NCI-H1930 (cell line): ENCODE measurements at places on chromosomes 6 and 20.
A peak's percentile ranks its signal among the peaks of the same experiment; 100 is the strongest.

DNA sequence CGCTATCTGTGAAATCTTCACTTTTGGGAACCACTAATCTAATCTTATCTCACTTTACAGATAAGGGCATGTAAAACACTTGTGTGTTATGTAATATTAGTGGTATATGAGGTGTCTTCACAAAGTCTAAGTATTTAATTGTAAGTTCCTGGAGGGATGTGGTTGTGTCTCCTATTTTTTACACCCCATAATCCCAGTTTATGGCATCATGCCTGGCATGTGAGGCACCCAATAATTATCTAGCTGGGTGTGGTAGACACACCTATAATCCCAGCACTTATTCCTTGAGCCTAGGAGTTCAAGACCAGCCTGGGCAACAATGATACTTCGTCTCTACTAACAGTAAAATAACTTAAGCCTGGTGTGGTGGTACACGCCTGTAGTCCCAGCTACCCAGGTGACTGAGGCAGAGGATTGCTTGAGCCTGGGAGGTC is 16.5 kb upstream of the TBCC start:
- DNase-seq, result no peak

DNA sequence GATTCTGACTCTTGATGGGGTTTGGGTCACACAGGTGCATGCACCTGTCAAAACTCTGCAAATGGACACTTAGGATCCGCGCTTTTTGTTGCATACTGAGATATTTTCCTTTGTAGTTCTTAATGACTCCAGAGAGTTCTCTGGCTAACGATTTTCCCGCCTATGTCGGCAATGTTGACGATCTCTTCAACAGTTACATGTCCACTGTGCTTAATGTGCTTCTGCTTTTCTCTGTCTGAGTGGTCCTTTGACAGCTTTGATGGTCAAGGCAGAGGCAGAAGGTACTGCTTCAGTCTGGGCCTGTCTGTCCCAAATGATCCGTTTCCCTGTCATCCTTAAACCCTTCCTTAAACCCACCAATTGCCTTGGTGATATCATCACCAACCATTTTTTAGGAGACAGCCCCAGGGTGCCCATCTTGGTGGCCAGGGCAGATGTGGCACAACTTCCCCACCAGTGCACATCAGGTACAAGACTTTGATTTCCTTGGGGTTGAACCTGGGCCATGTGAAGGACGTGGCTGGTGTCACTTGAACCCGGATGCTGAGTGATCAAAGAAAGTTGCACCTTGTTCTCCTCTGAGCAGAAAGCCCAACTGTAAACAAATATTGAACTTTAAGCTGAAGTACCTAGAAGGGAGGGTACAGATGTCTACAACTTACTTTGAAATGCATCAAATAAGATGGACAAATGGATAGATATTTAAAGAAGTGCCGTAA is 10.7 kb upstream of the BPIFB1 start:
- DNase-seq, result no peak

DNA sequence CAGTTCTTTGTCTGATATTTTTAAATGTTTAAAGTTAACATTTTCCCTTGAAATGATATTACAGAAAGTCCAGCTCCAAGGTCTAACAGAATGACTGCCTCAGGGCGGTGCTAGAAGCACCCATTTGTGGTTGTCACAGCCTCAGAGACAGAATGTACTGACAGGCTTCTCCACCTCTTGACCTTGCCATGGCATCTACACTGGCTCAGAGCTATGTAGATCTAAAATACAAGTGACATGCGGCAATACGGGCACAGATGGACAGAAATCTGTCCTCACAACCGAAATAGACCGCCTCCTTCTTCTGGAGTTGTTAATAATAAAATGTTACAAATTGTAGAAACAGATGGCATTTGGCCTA is 167.2 kb upstream of the THEMIS start:
- DNase-seq, result no peak

- peak; percentile 47 for DNase-seq
Observed at GRCh38 chr20:49964964-49965780, 17.6 kb upstream of the SNAI1 start.

- DNase-seq, result no peak
Observed at GRCh38 chr20:51354191-51354768, 188.2 kb downstream of the NFATC2 start.

DNA sequence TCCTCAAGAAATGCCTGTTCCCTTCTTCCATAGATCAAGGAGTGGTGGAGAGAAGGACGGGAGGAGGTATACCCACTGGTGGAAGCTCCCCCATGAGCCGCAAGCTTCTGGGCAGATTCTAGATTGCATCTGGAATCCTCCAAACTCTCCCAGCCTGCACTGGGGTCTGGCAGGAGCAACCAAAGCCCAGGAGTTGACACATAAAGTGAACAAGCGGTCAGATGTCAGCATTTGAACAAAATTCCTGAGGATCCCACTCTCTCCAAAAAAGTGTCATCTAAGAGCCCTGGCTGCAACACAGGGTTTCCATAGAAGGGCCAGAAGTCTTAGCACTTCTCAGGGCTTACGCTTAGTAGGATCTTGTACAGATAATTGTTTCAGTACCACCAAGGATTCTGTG is 88.2 kb downstream of the KCNB1 start:
- DNase-seq, result no peak

- DNase-seq, result no peak
Observed at GRCh38 chr6:11185204-11185842, 47.1 kb downstream of the NEDD9 start.

GRCh38 chr6:144922120-144922722 is 637.1 kb downstream of the UTRN start:
- no peak for DNase-seq

DNA sequence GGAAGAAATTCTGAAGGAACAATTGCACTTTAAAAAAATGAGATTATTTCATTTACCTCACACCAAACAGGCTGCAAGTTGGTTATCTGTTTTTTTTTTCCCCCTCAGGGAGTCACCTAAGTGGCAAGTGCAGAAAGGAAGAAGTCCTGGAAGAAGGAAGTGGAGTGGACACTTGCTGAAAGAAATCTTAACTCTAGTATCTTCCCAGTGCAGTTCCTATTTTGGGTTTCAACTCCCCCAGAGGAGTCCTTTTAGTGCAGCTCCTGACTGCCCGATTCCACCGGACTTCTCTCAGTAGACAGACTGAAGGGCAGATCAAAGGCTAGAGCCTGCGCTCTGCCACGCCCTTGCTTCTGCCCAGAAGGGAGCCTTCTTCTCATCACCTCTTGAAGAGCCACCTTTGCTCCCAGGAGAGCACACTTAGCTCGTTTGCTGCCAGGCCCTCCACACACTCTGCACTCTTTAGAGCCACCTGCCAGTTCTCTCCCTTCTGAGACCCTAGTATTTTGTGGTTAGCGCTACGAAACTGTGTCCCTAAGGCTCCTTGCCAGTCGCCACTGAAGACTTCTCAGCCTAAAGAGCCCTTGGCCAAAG is 4.9 kb downstream of the MTCL3 start:
- DNase-seq, result no peak

DNA sequence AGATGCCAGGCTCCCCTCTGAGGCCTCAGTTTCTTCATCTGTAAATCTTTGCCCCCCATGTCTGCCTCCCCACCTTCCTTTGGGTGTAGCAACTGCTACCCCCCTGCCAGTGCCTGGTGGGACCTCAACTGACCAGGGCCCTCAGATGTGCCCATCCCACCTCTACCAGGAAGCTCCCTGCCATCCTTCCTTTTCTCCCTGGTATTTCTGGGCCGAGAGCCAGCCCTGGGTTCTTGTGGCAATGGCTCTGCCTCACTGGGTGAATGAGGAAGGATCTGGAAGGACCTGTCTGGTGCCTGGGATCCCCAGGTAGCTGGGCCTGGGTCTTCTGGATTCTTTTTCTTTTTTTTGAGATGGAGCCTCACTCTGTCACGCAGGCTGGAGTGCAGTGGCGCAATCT is 141.1 kb upstream of the RNF24 start:
- no peak for DNase-seq

DNA sequence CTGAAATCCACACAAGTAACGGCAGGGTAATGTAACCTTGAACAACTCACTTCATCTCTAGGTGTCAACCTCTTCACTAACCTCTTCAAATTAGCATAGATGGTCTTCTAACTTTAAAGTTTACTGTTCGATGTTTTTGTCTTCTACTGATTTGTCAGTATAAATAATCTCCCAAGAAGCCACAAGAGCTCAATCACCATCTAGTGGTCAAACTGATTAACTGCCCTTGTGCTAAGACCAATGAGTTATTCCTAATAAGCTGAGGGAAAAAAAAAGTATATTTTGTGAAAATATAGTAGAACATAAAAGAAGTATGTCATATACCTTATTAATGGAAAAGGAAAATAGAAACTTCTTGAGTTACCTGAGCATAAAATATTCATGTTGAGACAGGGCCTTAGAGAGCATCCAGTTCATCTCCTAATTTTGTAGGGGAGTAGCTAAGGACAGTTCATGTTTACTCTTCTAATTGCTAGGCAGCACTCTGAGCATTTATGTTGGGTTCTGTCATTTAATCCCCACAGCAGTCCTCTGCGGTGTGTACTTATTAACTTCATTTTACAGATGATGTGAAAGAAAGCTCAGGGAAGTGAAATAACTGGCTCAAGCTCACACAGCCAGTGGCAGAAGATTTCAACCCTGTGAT is 317.1 kb downstream of the ESR1 start:
- DNase-seq, result no peak

GRCh38 chr20:10970109-10970508 is 296.3 kb upstream of the JAG1 start:
- DNase-seq, result no peak

DNA sequence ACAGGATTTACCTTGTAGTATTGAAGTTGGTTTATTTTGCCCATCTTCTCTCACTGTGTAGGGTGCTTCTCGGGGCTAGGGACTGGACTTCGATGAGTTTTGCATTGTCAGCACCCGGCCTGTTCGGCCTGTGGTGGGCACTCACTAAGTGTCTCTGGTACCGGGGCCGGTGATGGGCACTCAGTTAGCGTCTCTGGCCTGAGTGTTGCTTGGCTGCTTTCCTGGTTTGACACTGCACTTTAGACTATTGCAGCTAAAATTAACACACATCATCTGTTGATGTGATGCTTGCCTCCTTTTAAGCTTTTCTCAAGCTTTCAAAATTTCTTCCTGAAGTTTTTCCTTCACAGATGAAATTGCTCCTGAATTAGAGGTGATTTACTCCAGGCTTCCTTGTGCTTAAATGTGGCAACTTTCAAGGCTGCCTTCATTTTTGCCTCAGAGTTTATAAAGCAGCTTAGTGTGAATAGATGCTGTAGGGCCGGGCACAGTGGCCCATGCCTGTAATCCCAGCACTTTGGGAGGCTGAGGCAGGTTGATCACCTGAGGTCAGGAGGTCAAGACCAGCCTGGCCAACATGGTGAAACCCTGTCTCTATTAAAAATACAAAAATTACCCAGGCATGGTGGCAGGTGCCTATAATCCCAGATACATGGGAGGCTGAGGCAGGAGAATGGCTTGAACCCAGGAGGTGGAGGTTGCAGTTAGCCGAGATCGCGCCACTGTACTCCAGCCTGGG is 41.7 kb upstream of the TULP4 start:
- no peak for DNase-seq

DNA sequence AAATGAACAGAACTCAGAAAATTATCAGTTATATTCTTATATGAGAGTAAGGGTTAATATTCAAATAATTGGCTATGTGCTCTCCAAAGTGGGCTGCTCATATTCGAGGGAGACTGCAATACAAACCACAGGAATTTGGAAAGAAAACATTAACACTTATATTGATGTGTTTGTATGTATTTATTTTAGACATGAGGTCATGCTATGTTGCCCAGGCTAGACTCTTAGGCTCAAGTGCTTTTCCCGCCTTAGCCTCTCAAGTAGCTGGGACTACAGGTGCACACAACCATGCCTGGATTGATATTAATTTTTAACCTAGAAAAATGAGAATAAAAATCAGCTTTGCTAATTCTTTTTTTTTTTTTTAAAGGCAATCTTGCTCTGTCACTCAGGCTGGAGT is 35.0 kb downstream of the BTBD9 start:
- no peak for DNase-seq

DNA sequence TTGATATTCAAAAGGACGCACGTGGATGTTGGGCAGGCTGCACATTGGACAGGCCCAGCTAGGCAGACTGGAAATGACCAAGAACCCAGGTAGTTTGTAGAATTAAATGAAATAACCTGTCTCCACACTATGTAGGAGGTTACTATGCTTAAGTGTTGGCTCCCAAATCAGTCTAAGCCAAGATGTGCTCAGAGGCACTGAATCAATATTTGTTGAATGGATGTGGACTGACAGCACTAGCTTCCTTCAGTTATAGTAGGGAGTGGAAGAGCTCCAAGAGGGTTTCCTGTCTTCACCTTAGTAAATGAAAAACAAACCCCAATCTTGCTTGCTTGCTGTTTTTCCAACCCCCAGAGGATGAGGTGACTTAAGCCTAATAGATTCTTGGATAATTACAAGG is 180.5 kb downstream of the JARID2 start:
- no peak for DNase-seq

DNA sequence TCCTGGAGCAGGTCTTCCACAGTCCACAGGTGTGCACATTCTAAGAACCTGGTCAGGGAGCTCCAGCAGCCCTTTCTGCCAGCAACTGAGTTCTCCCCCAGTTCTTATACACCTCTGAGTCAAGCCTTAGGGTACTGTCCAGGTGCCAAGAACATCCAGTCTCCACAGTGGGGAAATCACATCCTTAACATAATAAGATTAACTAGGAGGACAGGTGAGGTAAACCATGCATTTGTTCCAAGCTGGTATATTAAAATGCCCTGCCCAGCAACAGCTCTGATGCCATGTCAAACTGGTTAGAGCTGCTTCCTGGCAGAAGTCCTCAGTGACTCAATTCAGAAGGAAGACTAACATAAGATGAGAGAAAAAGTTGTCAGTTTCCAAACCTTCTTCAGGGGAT is 303.9 kb upstream of the SGK1 start:
- DNase-seq, result no peak

- no peak for DNase-seq
Observed at GRCh38 chr6:52022675-52023074, 64.7 kb downstream of the PKHD1 start.

- no peak for DNase-seq
Observed at GRCh38 chr6:22647719-22648118, 78.4 kb downstream of the HDGFL1 start.

- DNase-seq, result no peak
Observed at GRCh38 chr6:56572788-56573471, 69.8 kb downstream of the DST start.
